ENCODE measurements at places on chromosomes 12 and 14.

DNA sequence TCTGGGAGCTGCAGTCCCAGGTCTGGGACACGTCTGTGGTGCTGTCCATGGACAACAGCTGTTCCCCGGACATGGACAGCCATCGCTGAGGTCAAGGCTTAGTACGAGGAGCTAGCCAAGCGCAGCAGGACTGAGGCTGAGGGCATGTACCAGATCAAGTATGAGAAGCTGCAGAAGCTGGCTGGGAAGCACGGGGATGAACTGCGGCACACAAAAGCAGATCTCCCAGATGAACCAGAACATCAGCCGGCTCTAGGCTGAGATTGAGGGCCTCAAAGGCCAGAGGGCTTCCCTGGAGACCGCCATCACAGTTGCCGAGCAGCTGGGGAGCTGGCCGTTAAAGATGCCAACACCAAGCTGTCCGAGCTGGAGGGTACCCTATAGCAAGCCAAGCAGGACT lies 375.3 kb downstream of the SEC23A start:
- no peak for DNase-seq

DNA sequence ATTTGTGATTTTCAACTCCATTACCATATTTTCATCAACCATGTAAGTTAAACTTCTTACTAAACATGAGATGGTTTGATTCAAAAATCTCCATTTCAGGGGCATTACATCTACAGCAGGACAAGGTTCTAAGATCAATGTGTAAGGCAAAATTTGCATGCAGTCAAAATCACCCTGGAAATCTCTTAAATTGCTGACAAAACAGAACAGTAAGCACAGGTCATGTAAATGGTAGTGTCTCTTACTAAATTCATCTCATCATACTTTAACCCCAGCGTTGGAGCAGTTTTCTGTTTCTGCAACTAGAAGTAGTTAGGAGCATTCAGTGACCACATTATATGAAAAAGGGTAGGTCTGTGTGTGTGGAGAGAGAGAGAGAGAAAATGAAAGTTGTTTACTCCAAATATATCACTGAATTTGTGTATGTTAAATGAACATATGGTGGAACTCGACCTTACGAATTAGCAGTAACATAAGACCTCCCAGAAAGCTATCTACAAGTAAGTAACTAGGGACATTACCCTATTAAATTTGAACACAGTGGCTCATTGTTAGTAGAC lies 227.5 kb downstream of the SSPN start:
- DNase-seq: no peak

DNA sequence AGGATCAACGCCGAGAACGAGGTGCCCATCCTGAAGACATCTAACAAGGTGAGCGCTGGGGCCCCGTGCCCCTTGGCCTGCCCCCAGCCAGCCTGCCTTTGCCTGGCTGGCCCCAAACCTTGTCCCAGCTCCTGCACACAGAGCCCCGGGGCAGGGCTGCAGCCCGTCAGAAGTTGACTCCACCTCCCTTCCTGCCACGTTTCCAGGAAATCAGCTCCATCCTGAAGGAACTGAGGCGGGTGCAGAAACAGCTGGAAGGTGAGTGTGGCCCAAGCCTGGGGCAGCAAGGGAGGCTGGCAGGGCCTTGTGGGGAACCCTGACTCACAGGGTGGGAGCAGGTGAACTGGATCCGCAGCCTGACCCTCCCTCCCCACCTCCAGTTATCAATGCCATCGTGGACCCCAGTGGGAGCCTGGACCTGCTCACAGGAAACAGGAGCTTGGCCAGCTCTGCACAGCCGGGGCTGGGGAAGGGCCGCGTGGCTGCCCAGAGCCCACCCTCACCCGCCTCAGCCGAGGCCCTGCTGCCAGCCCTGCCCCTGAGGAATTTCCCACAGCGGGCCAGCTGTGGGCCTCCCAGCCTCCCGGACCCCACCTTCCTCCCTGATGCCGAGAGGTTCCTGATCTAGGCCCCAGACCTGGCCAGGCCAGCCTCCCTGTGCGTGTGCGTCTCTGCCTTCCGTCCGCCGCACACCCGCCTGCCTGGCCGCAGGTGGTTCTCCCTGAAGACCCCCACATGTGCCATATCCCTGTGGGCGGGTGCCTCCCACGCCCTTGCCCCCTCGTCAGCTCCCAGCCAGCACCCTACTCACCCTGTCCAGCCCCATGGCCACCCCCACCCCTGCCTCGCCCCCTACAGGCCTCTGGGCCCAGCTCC lies 29.5 kb downstream of the CEP170B start:
- no peak for DNase-seq

GRCh38 chr12:87216436-87216835 lies 812.8 kb downstream of the C12orf50 start:
- DNase-seq: no peak
